NCI-H2029 treated with DMSO at 0.1 percent for 48 hours (cell line): ENCODE measurements at places on chromosomes 7 and 10.

- DNase-seq, result no peak
Measured at GRCh38 chr10:121631365-121632029, 33.3 kb upstream of the FGFR2 start.

DNA sequence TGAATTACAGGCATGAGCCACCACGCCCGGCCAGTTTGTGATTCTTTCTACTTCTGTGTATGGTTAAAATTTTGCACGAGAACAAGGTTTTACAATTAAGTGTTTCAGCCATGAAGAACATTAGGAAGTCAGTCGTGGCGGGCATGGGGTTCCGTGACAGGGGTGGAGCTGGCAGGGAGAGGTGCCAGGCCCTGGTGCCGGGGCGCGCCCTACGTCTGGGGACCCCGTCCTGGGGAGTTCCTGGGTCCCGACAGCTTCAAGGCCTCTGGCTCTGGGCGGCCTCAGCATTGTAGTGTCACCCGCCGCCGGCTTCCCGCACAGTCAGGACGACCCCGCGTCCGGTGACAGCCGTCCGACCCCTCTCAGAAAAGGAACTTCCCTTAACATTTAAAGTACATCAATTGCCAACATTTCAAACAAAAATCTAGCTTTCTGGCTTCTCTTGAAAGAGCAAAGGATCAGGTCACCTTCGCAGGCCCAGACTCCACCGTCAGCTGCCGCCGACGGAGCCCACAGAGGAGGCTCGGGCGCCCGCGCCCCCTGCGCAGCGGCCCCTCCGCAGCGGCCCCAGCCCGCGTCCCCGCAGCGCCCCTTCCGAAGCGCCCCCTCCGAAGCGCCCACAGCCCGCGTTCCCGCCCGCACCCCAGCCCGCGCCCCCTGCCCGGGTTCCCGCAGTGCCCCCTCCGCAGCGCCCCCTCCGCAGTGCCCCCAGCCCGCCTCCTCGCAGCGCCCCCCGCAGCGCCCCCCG is 23.2 kb upstream of the MKI67 start:
- DNase-seq, result no peak

GRCh38 chr7:50653981-50654425 is 88.8 kb upstream of the DDC start:
- DNase-seq, result no peak

DNA sequence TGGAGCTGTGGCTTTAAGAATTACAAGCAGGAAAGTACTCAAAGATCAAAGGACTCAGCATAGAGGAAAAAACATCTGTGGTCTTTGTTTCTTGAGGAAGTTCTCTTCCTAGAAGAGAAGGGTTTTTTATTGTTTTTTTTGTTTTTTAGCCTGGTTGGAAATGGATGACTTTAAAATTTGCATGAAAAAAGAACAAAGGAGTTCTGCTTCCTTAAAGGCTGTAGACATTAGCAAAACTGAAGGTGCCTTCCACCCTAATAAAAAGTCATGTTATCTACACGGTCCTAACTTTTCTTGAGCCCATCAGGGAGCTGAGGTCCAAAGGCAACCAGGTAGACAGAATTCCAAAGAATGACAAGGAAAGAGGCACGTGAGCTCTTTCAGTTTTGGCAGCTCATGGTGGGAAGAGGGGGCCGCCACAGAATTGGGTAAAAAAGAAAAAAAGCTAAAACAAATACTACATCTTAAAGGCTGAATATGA is 356.6 kb downstream of the SH2D4B start:
- DNase-seq, result no peak

GRCh38 chr7:134702366-134703240 is 56.0 kb downstream of the BPGM start:
- DNase-seq, result no peak

GRCh38 chr7:40199076-40199802 is 64.4 kb downstream of the SUGCT start:
- DNase-seq, result no peak

GRCh38 chr7:3068530-3068929 is 24.9 kb upstream of the CARD11 start:
- DNase-seq, result no peak

GRCh38 chr7:22676385-22676784 is 50.6 kb upstream of the IL6 start:
- DNase-seq, result no peak

DNA sequence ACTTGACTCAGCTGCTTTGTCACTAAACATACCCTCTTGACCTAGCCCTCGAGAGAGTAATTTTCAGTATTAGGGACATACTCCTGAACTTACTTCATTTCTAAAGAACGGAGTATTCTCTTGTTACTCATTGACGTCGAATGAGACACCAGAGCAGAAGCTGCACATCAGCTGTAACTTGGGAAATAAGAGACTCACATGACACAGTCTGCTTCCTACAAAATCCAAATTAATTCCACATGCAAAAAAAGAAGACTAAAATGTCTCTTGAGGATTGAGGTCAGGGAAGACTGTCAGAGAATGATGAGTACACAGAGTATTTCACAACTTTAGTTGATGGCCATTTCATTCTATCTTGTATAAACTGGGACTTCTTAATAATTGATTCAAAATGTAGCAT is 114.7 kb upstream of the EGFR start:
- DNase-seq, result no peak

DNA sequence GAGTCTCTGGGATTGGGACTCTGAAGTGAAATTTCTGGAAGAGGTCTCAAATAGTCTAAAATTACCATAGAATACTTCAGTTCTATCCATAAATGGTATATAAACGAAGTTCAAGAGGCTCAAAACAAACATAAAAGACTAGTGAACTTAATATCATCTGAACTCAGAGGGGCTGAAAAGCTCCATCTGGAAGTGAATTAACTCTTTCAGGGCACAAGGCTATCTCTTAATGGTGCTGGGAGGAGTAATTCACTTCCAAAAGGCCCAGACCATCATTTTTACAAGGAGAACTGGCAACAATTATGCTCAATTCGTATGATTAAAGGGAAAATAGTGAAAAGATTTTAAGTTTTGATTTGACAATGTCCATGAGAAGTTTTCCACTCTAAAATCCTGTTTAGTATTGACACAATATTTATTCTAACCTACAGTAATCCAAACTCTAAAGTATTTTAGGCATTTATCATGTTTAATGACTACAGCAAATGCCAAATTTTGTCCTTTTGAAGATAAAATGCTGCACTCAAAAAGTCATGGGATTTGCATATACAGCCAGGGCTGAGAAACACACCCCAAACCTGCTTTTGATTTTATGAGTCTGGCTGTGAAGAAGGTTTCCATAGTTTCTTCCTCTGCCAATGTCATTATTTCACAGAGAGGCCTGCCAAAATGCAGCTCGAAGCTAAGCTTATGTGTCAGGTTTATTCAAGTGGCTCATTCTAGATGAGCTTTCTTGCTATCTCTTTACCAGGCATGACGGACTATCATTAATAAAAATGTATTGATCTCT is 143.9 kb downstream of the HIBADH start:
- no peak for DNase-seq

GRCh38 chr10:130234171-130234965 is 98.2 kb downstream of the GLRX3 start:
- no peak for DNase-seq

DNA sequence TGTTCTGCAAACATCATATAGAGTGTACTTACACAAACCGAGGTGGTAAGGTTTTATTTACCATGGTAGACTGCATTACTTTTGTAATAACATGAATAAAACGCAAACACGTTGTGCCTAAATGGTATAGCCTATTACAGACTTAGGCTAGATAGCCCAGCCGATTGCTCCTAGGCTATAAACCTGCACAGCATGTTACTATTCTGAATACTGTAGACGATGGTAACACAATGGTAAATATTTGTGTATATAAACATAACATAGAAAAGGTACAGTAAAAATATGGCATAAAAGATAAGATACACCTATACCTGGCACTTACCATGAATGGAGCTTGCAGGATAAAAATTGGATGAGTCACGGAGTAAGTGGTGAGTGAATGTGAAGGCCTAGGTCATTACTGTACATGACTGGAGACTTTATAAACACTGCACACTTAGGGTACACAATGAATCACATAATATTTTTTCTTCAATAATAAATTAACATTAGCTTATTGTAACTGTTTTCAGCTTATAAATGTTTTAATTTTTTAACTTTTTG is 16.3 kb downstream of the AKR1D1 start:
- no peak for DNase-seq

GRCh38 chr10:92264249-92264648 is 26.6 kb downstream of the CPEB3 start:
- DNase-seq, result no peak

DNA sequence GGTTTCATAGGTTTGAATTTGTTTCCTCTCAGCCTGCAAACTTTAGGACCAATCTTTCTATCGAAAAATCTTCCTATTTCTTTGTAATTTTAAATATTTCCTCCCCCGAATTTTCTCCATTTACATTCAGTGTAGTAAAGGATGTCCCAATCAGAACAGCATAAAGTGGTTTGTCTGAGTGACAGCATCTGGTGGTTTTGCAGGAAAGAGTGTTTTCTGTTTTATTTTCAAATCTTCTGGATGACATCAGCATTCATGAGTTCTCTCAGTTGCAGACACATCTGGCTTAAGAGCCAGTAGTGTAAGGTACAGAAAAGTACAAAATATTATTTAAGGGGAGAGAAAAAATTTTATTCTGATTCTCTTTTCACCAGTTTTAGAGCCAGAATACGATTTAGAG is 634.8 kb downstream of the PHTF2 start:
- DNase-seq, result no peak

GRCh38 chr7:83161186-83161585 is 1.5 kb downstream of the PCLO start:
- DNase-seq, result no peak

- no peak for DNase-seq
Measured at GRCh38 chr10:86178401-86179152, 188.0 kb downstream of the GRID1 start.

DNA sequence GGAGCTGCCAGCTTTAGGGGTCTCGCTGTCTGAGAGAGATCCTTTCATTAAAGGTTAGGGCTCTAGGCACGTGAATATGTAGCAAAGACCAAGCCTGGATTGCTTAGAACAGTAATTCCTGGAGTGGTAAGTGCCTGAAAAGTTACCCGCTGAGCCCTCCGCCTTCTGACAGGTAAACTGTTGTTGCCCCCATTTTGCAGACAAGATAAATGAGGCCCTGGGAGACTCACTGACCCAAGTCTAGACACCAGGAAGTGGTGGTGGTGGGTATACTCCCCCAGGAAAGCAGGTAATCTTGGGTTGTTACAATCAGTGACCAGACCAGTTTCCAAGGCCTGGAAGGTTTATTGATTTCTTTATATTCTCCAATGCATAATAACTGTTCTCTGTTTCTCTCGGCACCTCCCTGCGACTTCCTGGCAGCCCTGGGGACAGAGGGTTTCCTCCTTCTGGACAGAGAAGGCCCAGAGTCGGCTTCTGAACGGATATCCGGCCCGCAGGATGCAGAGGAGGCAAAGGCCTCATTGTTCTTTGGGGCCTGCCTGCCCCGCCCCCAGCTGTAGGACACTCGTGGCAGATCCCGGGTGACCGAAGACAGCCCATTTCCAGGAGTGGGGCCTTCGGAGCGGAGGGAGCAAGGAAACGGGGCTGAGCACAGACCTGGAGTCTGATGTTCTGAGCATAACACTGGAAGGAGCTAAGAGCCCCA is 1.3 kb upstream of the GRK5 start:
- DNase-seq, result no peak

DNA sequence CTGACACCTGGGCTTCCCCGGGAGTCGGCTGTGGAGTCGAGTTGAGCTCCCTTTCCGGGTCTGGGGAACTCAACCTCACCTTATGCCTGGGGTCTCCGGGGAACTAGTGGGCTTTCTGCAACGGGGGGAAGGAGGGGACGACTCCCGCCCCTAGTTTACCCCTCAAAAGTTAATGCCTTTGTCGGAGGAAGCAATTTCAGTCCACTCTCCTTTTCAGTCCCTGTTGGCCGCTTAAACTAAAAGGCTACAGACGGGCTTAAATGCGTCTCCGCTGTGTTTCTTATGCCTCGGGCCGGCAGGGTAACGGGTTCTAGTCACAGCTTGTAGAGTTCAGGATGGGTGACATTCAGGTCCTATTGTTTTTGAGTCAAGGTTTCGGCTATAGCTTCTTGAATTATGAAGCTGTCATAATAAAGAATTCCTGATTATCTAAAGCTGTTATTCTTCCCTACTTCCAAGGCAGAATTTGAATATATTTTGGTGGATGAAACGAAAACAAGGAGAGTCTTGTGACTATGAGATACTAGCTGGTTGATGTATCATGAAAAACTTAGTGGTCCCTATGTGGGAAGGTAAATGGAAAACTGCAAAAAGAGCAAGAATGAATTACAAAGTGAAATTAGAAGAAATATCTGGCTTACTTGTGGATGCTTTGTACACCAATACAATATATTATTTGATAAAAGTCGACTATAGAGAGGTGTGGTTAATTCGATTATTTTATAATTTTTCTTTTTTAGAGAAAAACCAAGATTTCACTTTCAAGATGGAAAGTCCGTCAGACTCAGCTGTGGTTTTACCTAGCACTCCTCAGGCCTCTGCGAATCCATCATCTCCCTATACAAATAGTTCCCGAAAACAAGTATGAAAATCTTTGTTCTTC is 495 bp downstream of the SFR1 start:
- DNase-seq, result no peak

- DNase-seq, result no peak
Measured at GRCh38 chr10:92184977-92185376, 105.9 kb downstream of the CPEB3 start.

GRCh38 chr10:110172155-110172554 is 35.2 kb upstream of the MXI1 start:
- no peak for DNase-seq

DNA sequence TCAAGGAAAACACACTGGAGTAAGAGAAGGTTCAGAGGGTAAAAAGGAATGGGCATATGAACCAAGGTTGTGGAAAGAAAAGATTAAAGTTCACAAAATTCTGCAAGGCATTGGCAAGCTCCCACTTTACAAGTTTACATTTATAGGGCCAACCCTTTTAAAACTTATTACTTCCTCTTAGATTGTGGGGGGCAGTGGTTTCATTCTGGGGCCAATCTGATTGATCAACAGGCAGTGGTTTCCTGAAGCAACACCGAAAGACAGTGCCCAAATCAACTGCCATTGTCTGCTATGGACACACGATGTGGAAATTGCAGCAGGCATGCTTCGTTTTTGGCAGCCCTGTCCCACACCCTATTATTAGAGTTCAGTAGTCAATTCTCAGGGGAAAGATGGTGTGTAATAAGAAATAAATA is 154.0 kb downstream of the SGMS1 start:
- DNase-seq, result no peak

DNA sequence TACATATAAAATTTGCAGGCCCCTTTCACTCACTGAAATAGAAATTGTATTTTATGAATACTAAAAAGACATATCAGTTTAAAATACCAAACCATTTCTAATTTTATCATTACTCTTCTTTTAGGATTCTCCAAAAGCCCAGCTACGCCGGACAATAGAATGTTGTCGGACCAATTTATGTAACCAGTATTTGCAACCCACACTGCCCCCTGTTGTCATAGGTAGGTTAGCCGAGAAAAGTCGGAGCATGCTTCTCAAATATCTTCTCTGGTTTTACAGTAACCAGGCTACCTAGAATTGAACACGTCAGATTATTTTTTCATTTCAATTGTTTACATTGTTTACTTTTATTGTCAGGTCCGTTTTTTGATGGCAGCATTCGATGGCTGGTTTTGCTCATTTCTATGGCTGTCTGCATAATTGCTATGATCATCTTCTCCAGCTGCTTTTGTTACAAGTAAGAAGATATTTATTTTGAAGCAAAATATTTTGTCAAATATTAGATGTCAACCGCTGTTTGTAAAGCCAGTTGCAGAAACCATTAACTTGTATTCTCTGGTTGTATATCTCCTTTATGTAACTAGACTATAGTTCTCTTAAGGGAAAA is 57.6 kb downstream of the MMRN2 start:
- no peak for DNase-seq

GRCh38 chr7:154743206-154743605 is 259.7 kb downstream of the PAXIP1 start:
- no peak for DNase-seq

GRCh38 chr7:128425850-128426249 is 16.1 kb upstream of the IMPDH1 start:
- no peak for DNase-seq
